ENCODE measurements at places on chromosomes 1 and 21.
A peak's percentile ranks its signal among the peaks of the same experiment; 100 is the strongest.

GRCh38 chr21:30577766-30578165, 12.4 kb downstream of the KRTAP22-2 start:
- DNase-seq, result no peak

GRCh38 chr1:61997123-61997522, 197.5 kb upstream of the L1TD1 start:
- DNase-seq, result no peak

DNA sequence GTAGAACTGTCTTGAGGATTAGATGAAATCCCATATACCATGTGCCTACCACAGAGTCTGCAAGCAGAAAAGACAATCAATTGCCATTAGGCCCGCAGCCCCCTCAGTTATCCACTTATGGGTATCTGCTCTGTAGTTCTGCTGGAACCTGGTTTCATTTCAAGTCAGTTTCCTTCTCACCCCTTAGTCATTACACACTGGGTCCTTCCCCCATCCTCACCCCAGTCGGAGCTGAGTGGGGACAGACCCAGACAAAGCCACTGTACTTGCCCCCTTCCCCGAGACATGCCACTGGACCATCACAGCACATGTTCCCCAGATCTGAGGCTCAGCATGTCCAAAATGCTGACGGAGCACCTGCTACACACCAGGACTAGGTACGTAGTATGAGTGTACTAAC, 21.2 kb downstream of the PGLYRP3 start:
- DNase-seq, result no peak

DNA sequence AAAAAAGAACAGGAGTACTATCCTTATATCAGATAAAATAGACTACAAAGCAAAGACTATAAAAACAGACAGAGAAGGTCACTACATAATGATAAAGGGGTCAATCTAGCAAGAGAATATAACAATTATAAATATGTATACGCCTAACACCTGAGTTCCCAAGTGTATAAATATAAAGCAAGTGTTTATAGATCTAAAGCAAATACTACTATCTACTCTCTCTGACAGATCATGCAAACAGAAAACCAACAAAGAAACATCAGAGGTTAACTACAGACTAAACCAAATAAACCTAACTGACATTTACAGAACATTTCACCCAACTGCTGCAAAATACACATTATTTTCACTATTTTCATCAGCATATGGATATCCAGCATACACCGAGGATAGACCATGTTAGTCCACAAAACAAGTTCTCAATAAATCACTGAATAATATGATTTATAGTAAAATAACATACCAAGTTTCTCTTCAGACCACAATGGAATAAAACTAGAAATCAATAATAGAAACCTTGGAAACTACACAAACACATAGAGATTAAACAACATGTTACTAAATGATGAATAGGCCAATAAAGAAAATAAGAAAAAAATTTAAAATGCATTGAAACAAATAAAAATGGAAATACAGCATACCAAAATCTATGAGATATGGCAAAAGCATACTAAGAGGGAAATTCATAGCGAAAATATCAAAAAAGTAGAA, 22.7 kb downstream of the UCHL5 start:
- no peak for DNase-seq

DNA sequence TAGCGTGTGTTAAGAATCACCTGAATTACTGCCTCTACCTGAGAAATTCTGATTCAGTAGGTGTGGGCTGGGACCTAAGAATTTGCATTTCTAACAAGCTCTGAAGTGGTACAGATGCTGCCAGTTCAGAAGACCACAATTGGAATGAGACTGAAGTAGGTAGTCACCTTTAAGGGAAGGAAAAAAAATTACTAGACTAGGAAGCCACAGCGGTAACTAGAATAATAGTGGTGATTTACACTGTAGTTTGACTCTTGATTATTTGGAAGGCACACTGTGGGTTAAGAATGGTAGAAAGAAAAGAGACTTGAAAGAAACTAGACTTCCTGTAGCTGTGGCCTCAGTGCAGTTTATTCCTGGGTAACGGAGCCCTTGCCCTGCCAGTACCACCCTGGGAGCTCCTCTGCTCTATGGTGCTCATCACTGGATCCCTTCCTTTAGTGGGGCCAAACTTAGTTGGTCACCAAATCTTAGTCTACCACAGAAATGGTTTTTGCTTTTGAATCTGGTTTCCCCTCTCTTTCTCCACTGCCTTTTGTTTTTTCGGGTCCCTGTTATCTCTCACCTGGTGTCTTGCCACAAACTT, 43.6 kb downstream of the ARID1A start:
- DNase-seq, result no peak

GRCh38 chr1:184882957-184883815, 91.1 kb downstream of the NIBAN1 start:
- no peak for DNase-seq

DNA sequence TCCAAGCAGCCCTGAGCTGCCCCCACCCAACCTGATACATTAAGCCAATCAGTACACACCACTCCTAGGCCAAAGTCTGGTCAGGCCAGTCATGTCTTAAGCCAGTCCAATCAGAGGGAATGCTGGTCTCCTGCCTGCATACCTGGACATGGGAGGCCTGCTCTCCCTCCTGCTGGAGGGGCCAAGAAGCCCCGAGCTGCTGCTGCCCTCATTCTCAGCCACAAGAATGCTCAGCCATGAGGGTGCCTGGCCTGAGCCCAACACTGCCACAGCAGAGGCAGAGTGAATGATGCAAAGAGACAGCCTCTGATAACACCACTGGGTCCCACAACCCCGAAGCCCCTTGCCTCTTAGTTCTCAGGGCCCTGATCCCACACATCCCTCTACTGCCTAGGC, 23.0 kb downstream of the CHD5 start:
- no peak for DNase-seq

DNA sequence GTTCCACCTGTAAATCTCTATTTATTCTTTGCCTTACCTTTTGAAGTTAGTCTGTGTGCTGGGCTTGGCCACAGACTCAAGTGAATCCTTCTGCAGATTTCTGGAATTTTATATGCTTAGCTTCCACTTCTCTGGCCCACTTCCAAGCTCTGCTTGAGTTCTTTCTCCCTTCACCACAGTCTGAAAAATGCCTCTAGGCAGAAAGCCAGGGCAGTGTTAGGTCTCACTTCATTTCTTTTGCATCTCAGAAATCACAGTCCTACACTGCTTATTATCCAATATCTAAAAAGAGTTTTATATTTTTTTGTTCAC, 48.9 kb downstream of the INKA2 start:
- DNase-seq, result no peak

DNA sequence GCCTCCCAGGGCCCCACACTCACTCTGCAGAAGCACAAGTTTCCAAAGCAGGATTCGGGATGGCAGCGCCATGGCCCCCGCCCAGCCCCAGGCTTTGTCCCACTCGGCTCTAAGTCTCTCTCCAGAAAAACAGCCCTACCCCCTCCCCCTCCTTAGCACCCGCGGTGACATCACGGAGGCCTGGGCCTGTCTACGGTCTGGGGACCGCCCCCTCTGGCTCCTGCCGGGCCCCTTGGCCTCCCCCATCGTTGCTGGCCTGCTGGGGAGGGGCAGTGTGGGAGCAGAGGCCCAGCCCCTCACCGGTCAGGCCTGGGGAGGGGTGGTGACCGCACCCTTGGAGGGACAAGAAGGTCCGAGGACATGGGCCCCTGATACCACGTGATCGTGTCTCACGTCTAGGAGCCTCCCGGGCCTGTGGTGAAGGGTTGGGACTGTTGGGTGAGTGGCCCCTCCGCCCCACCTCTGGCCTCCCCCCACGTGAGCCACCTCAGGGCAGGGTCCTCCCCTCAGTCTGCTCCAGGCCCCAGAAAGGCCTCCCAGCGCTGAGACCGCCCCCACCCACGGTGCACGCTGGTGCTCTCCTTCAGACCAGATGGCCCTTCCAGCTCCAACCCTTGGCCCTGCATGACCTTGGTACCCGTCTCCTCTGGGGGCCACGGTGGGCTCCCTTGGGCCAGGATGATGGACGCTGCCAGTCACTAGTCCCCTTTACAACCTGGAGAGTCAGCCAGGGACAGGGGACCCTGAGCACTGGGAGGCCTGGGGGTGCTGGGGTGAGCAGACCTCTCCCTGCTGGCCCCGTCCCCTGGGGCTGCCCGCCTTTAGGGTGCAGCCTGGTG, at the start of gene MXRA8:
Gene MXRA8, minus strand, starts transcription at position 123 of the 839 bp plus-strand sequence. Its CDS starts 51 bp downstream, at position 72.
- DNase-seq, result no peak

GRCh38 chr21:38913120-38913892, 107.6 kb downstream of the ETS2 start:
- DNase-seq, result peak; percentile 30

DNA sequence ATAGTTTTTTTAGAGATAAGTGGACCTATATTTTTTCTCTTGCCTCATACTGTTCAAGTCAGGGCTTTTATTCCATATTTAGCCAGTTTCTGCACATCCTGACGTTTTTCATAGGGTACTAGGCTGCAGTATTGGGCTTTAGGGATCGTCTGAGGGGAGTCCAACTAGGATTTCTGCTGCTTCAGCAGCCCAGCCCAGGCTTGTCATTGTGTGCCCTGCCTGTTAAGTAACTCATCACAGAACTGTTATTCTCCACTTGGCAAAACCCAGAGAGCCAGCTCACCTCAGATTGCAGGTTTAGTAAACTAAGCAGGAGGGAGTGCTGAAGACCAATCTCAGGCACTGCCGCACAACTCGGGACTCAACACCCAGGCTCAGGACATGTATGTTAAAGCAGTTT, 2.8 kb downstream of the GALNT2 start:
- DNase-seq, result no peak

GRCh38 chr1:95247607-95248006, 13.6 kb downstream of the RWDD3 start:
- no peak for DNase-seq

GRCh38 chr1:59013276-59013927, 229.6 kb upstream of the JUN start:
- peak; percentile 21 for DNase-seq

DNA sequence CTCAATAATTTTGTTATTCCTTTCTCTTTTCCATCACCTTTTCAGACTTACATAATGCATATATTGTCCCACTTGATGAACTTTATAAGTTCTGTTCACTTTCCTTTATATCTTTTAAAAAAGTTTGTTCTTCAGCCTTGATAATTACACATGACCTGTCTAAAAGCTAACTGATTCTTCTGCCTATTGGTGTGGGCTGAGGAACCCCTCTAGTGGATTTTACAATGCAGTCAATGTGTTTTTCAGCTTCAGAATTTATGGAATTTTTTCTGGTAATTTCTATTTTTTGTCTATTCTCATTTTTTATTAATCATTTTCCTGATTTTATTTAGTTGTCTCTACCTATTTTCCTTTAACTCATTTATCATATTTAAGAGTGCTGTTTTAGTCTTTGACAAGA, 7.5 kb downstream of the MNDA start:
- no peak for DNase-seq

GRCh38 chr1:189693140-189693539, 784.5 kb downstream of the BRINP3 start:
- DNase-seq, result no peak

DNA sequence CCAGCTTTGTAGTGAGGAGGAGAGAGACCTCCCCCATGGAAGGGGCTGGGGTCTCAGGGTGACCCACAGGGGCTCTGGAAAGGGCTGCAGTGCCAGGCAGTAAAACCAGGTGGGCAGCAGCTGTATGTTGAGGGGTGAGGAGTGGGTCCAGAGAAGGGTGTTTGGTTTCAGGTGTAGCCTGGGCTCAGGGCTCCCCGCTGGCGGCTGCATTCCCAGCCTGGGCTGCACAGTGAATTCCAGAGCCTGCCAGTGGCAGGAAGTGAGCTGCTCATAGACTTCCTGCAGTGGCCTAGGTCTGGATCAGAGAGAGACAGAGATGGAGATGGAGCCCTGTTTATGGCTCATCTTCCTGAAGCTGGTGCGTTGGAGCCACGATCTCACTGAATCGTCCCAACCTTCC, 356.4 kb downstream of the PTPRU start:
- DNase-seq, result no peak

- peak; percentile 36 for DNase-seq
Observed at GRCh38 chr1:178629252-178630154, 95.5 kb upstream of the RALGPS2 start.

DNA sequence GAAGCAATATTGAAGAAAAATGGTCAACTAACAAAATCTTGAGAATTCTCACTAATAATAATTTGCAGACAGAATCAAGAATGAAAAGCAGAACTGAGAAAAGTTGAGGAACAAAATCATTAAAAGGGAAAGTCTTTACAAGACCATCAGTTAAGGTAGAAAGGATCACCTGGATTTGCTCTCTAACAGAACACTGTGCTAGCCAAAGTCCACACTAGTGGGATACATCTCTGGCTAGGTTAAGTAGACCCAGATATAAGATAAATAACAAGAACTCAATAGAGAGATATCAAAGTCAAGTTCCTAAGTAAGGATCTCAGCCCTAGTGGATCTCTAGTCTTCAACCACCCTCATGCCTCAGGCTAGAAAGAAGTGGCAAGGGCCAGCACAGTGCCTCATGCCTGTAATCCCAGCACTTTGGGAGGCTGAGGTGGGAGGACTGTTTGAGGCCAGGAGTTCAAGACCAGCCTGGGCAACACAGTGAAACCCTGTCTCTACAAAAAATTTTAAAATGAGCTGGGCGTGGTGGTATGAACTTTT, 19.6 kb downstream of the IPP start:
- DNase-seq, result no peak

DNA sequence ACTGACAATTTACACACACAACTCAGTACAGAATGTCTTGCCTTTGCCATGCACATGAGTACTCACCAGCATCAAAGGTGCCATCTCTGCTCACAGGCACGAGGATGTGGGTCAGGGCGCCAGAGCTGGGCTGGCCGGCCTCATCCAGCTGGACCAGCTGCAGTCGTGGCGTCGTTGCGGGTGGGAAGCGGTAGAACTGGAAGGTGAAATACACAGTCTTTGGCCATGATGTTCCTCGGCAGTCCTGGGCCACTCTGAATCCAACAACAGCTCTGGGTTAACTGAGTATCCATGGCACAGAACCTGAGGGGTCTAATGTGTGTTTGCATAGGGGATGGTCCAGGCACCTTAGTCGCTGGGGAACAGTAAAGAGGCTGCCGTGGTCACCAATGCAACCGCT, 87.7 kb downstream of the NPHP4 start:
- DNase-seq, result no peak

GRCh38 chr1:232965124-232965911, 14.9 kb downstream of the NTPCR start:
- DNase-seq, result no peak

DNA sequence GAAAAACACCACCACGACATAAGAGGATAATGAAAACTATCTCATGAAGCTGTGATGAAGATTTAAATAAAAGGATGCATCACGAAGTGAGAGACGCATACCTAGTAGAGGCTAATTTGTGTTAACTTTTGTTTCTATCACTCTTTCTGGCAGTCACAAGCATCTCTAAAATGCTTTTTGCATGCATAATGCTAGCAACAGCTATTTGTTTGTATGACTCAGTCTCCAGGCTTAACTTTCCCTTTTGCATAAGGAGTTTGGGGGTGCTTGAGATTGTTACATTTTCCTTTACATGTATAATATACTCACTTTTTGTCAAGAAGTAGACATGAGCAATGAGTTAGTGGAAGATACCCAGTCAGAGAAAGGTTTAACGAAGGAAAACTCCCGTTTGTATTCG, 385.4 kb downstream of the DISC1 start:
- no peak for DNase-seq

DNA sequence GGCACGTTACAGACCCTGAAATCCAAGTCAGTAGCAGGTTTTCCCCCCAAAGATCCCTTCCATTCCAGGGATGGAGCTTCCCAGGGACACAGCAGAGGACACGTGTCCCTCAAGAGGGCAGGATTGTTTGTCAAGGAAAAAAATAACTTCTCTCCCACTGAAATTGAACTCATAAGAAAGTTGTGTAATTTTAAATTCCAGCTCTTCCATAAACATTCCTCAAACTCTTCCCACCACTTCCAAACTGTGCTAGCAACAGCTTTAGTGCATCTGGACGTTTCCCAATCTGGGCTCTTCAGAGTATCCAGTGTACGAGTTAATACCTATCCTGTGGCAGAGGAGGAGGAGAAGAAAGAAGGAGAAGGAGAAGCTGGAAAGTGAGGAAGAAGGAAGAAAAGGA, 79.6 kb downstream of the PSMG1 start:
- no peak for DNase-seq
